ENCODE measurements at places on chromosomes 11 and 22.

- DNase-seq, result no peak
Measured at GRCh38 chr11:122897606-122898210, 15.1 kb downstream of the JHY start.

DNA sequence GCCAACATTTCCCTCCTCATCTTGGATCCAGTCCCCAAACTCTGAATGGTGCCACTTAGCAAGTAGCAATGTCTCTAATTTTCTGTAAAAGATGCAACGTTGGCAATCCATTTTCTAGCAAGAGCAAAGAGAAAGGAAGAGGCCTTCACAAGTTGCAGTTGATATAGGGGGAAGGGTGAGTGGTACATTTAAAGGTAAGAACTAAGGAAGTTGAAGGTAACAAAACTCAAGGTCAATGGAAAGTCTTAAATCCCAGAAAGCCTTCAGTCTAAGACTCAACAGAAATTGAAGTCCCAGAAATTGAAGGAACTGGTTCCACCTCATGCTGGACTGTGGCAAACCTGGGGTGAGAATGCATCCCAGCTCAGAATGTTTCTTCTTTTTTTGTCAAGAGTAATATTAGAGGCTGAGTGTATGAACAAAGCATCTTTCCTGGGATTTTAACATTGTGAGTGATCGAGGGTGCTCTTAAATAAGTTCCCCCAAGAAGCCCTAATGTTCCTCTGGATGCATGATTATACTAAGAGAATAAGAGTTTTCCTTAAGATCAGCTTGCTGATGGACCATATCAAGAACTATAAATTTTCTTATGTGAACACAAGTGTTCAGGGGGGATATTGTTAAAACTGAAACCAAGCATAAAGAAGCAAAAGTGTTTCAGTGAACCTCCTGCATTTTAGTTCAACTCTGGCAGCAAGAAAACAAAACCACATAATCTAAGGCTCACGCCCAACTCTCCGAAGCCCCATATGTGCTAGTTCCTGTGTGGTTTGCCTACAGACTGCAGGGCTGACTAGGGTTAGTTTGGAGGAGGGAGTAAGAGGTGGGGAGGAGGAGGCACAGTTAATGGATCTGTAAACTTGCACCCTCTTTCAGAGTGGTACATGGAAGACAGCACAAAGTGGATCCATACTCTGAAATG is at the start of gene GRAP2:
Gene GRAP2 (plus strand): TSS at position 779 of the 922 bp plus-strand sequence. CDS start 46,023 bp downstream, outside the sequence.
- DNase-seq, result peak; percentile 79

- no peak for DNase-seq
Measured at GRCh38 chr11:42657169-42657568, 654.6 kb upstream of the API5 start.

DNA sequence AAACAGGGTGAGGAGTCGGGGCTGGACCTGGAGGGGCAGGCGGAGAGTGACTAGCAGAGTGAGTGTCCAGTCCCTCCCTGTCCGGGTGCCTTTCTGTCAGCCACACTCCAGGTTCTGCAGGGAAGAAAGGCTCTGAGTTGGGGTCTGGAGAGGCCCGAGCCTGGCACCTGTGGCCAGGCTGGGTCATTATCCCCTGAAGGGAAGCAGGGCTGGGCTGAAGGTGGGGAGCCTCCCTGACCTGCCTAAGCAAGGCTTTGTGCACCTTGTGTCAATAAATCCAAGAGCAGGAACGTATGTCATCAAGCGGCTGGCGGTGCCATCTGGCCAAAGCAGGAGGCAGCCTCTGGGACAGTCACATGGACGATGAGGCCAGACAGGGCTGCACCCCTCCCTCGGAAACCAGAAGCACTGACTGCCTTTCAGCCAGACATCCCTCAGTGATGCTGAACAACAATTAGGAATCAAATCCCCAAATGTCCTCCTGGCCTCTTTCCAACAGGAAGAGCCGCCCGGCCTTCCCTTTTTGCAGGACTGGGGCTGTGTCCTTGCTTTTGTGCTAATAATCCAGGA is 73.9 kb upstream of the FGF3 start:
- no peak for DNase-seq

GRCh38 chr11:117805045-117805444 is 8.0 kb upstream of the DSCAML1 start:
- DNase-seq, result no peak

DNA sequence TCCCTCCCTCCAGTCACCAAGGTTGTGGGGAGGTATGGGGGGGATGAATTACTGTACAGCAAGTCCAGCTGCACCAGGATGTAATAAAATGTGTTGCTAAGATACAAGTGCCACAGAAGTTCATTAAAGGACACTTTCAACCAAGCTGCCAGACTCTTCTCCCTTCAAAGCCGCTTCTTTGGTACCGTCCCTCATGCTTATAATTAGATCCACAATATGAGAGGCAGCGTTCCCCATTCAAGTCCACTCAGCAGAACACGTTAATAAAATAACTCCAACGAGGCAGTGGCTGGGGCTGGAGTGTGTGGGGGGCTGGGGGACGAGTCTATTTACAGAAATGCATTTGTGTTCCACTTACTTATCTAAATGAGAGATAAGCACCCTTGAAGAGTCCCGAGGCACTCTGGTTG is 14.7 kb downstream of the PHF21B start:
- no peak for DNase-seq

- no peak for DNase-seq
Measured at GRCh38 chr11:64654958-64655541, 64.0 kb downstream of the SLC22A12 start.

GRCh38 chr22:29712119-29712518 is 7.7 kb upstream of the CABP7 start:
- no peak for DNase-seq

- no peak for DNase-seq
Measured at GRCh38 chr22:47154621-47155081, 392.2 kb downstream of the TBC1D22A start.

DNA sequence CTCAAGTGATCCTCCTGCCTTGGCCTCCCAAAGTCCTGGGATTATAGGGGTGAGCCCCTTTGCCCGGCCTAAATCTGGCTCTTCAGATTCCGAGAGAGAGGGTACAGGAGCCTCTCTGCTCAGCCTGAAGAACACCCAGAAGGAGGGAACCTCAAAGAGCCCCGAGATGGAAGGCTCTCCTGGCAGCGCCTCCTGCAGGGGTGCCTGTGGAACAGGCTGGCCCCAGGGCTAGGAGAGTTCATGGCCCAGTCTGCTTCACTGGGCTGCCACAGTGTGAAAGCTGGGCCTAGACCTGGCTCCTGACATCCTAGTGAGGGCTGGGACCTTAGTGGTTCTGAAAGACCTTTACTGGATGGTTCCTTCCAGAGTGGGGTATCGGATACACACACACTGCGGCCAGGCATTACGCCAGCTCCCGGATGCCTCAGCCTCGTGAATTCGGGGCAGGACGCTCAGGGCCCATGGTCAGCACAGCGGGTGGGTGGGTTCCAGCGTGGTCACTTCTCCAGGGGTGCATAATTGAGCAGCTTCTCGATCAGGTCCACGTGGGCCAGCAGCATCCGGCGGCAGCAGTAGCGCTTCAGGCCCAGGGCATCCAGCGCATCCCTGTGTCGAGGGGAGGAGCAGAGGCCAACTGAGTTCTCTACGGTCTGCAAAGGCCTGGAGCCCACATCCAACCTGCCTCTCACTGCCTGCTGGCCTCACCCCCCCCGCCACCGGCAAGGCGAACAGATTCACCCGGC is 2.3 kb downstream of the POLR2L start:
- DNase-seq, result no peak

- no peak for DNase-seq
Measured at GRCh38 chr11:79937676-79938334, 497.0 kb upstream of the TENM4 start.

GRCh38 chr11:131973061-131973460 is 602.6 kb downstream of the NTM start:
- no peak for DNase-seq

- no peak for DNase-seq
Measured at GRCh38 chr11:119625206-119625978, 103.6 kb downstream of the NECTIN1 start.

- DNase-seq, result no peak
Measured at GRCh38 chr11:33317662-33318061, 60.5 kb downstream of the HIPK3 start.

- DNase-seq, result no peak
Measured at GRCh38 chr11:74276581-74276980, 34.9 kb downstream of the P4HA3 start.

DNA sequence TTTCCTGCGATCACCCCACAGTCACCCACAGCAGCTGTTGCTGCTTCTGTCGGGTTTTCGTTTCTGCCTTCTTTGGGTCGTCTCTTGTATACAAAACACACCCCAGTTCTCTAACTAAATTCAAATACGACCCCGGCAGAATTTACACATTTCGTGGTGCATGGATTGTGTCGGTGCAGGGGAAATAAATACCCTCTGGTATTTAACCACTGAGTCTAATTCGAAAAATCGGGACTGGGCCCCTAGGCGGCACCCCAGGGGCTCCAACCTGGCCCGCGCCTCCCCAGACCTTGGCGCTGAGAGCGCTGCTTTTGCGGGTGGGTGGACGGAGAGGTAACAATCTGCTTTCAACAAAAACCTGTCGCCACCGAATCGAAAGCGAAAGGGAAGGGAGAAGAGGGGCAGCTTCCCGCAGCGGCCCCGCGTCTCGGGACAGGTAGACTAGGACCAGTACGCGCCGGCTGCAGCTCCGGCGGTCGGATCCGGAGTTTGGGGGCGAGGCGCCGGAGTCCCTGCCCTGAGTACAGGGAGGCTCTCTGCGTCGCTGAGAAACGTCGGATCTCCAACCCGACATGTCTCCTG is 4.4 kb downstream of the ALX4 start:
- no peak for DNase-seq
